ENCODE measurements at places on chromosomes 7 and 10.

GRCh38 chr10:14645239-14645960 lies 129.3 kb downstream of the FAM107B start:
- no peak for DNase-seq

- no peak for DNase-seq
Measured at GRCh38 chr10:133302230-133302629, 6.4 kb downstream of the TUBGCP2 start.

- no peak for DNase-seq
Measured at GRCh38 chr10:131856441-131857094, 44.2 kb upstream of the PPP2R2D start.

- DNase-seq, result no peak
Measured at GRCh38 chr7:151503902-151504714, 15.6 kb downstream of the RHEB start.

DNA sequence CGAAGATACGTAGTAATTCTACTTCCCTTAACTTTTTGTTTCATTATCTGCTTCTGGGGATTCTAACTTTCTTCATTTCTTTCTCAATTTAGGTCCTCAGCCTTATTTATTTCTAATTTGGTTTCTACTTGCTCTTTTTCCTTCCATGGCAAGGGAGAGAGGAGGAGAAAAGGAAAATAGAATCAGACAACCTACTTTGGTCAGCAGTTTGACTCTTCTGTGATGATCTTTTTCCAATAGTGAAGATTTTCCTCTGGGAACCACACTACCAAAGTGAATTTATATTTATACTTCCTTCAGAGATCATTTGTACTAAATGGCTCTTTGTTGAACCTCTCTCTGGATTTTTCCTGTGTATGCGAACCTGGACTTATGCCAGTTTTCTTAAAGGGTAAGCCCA lies 90.2 kb downstream of the TMEM26 start:
- no peak for DNase-seq

DNA sequence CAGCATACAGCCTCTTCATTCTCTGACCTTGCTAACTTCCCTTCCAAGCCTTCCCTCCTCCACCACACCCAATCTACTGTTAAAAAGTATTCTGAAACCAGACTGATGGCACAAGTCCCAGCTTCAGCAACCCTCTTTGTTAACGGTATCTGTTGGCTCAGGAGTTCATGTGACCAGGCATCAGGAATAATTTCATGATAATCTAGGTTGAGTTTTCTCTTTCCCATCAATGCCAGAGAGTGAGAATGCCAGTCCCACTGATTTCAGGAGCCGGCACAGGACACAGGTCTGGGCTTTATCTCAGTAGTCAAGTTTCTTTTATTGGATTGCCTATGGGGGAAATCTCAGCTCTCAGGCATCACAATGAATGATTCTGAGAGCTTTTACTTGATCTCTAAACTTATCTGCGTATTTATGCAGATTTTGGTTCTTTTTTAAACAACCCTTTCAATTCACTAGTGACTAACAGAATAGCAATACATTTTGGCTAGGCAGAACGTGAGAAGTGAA lies 231.0 kb upstream of the LYZL1 start:
- DNase-seq, result no peak

DNA sequence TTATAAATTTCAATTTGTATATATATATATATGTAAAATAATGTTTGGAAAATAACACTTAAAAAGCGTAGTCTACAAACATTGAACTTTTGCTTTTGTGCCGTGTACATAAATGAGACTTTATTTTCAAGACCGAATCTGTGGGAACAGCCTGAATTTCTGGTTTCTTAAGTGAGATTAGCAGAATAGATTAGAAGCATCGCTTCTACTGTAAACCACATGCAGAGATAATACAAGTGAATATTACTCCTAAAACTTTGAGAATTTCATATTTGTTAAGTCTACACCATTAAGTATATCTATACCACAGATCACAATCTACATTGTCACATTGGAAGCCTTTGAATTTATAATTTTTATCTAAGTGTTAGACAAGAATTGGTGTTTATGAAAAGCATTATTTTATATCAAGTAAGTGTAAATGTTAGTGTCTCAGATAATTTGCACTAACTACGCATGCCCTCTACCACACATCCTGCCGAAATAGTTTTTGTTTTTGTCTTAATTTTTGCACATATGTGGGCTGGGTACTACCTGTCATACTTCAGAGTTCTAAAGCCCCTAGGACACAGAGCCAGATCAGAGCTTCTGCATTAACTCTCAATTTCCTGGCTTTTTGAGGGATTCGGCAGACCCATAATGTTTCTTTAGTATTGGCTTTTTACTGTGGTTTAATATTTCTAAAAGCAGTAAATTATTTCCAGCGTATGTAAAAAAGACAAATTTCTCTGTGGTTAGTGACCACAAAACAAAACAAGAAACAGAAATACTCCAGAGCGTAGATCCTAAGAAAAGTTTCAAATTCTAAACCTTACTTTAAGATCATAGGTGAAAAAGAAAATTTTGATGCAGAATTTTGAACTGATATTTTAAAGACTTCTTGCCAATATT lies 20.0 kb downstream of the TWIST1 start:
- DNase-seq, result no peak

GRCh38 chr10:58335306-58336005 lies 650 bp downstream of the UBE2D1 start:
- DNase-seq, result no peak

DNA sequence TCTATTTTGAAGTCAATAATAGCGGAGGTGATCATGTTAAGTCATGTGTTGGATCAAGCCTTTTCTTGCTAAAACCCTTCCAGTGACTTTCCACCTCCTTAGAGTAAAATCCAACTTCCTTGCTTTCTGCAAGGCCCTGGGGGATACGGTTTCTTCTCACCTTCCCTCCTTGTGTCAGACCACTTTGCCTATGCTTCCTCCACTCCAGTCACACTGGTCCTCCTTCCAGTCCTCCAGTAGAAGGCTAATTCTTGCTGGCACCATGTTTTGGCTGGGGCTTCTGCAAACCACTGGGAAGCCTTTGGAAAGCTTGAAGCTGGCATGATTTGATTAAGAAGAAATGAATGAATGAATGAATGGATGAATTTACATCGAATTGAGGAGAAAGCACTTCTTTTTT lies 169.5 kb downstream of the PLXDC2 start:
- DNase-seq, result no peak

DNA sequence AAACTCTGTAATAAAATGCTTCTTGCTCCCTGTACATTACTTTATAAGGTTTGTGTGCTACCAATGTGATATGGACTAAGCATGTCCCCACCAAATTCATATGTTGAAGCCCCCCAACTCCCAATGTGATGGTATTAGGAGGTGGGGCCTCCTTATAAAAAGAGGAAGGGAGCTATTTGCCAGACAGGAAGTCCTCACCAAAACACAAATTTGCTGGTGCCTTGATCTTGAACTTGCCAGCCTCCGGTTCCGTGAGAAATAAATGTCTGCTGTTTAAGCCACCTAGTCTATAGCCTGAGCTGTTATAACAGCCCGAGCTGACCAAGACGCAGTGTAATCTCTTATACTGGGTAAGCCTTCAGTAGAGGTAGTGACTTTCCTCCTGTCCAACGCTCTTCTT lies 114.5 kb downstream of the INHBA start:
- DNase-seq, result no peak
